PC-9 (cell line): ENCODE measurements at places on chromosomes 1 and 21.

DNA sequence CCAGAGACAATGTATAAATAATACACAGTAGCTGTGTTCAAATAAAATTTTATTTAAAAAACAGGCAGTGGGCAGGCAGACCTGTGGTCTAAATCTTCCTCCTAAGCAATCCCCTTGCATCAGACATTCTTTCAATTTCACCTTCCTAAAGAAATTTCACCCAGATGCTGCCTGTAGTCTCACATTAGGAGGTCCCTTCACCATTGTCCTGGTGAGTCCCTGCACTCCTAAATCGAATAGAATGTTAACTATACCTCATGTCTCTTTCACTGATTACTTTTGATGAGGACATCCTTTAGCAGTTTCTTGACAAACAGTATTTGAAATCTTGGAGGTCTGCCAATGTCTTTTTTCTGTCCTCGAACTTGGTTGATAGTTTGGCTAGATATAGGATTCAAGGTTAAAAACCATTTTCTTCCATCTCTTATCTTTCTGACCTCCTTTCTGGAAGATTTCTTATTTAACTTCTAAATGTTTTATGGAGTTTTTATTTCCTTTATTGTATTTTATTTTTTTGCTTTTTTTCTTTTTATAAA is 77.5 kb downstream of the LPGAT1 start:
- DNase-seq, result no peak

DNA sequence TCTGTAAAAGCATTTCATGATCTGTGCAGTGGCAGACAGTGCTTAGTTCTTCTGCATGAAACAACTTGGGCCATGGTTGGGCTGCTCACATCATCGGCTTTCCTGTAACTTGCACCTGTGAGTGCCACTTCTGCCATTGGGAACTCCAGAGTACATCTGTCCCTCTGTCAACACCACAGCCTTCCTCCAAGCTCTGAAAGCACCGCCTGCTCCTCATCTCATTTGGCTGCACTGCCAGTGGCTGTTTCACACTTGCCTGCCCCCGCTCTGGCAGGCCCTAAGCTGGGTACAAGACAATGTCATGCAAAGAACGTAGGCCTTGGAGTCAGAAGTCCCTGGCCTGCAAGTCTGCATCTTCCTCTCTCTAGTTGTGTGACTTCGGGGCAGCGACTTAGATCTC is 46.4 kb downstream of the DDX20 start:
- no peak for DNase-seq

DNA sequence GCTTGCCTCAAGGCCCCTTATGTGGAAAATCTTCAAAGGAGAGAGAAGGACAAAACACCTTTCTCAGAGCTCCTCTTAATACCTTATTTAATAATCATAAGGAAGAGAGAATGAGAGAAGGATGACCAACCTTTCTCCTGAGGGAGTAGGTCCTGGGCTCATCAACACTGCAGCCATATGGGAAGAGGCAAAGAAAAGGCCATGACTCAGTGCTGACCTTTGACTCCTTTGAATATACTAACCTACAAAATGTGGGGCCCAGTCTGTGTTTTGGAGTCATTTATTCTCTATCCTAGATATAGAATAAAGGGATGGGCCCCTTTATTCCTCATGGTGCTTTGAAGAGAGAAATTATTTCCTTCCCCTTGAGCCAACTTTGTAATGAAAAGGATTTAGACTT is 38.3 kb downstream of the CAMSAP2 start:
- DNase-seq, result no peak

GRCh38 chr1:195979646-195980045 is 628.6 kb downstream of the KCNT2 start:
- DNase-seq, result no peak

GRCh38 chr1:42046761-42047507 is 106.3 kb upstream of the GUCA2B start:
- DNase-seq, result no peak

DNA sequence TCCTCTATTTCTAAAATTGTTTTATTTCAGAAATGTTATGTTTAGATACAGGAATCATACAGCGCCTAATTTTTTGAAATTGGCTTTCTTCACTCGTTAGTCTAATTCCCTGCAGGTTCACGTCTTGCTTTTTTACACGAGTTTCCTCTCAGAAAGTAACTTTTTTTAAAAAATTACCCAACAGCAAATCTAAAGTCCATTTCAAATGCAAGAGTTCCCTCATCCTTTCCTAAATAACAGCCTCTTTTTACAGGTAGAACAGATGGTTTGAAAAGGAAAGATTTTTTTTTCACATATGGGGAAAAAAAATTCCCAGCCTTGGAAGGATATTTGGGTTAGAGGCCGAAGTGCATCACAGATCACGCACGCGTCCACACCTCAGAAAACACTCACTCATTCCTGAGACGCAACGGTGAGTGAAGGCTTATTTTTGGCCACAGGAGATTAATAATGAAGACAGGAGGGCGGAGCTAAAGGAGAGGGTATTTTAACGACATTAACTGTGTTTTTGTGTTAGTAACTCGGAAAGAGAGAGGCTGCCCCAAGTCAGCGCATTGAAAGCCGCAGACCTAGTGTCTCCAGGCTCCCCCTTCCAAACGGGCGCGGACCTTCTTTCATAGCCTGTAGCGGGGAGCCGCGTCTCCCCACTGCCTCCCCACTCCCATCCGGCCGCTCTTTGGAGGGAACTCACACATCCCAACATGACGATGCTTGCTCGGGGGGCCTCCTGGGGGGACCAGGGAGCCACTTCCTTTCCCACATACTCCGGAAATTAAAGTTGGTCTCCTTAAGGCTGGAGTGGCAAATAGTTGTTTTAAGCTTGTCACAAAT is 969 bp upstream of the RIPK4 start:
- DNase-seq, result peak; percentile 78

DNA sequence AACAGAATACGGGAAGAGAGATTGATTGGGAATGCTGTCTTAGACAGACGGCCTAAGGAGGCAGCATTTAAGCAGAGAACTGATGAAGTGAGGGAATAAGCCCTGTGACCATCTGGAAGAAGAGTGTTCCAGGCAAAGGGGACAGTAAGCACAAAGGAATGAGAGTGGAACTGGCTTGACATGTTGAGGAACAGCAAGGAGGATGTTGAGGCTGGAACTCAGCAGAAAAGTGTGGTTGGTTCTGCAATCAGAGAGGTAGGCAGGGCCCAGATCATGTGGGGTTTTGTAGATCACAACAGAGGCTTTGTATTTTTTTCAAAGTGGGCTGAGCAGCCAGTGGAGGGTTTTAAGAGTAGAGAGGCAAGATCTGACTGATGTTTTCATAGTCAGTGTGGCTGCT is 157.4 kb downstream of the DNM3 start:
- DNase-seq, result no peak

- DNase-seq, result no peak
Observed at GRCh38 chr21:23986987-23987386, 1620.3 kb downstream of the MRPL39 start.

- peak; percentile 33 for DNase-seq
Observed at GRCh38 chr1:19156676-19157075, 53.4 kb downstream of the UBR4 start.

DNA sequence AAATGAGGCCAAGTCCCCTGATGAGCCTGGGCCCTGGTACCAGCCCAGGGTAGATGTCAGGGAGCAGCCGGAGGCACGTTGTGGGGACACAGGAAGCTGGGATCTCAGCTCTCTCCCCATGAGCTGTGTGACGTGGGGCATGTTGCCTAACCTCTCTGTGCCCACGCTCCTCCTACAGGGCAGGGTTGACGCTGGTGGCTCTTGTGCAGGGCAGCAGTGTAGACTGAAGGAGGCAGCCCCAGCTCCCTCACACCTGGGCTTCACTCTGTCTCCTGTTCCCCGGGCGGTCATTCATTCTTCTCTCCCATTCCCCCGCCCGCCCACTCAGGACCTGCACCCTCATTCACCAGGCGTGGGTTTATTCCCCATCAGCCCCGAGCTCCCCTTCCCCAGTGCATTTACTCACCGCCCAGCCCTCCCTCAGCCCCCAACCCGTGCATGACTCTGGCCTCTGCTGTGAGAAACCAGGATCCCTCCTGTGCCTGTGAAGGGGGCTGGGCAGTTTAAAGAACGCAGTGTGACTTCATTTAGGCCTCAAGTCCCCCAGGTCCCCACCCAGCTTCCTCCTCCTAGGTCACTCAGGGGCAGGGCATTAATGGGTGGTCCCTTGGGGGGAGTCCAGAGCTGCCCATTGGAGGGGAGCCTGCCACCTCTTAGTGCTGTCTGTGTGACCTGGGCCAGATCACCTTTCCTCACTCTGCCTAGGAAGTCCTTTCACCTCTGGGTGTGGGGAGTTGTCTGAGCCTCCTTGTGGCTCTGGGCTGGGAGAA is 285.7 kb downstream of the PTPRU start:
- DNase-seq, result no peak
